Activated CD4-positive, alpha-beta memory T cell treated with anti-CD3 and anti-CD28 coated beads for 36 hours (primary cell): ENCODE measurements at places on chromosomes 13 and 19. TPM values are rescaled to one million over a fixed set of nuclear protein-coding genes. Genes with fewer than 3 reads are reported as not detected.
A peak's percentile ranks its signal among the peaks of the same experiment; 100 is the strongest.

Gene RNASEH2A
- total RNA-seq, result 61.9 TPM

Gene NACC1
- total RNA-seq, result 89.8 TPM

Gene RHPN2
- total RNA-seq, result 1.7 TPM

Gene GNA15
- total RNA-seq, result 78.4 TPM

Gene FXYD3
- not detected for total RNA-seq

Gene NLRP7
- total RNA-seq, result not detected

Gene PLEKHF1
- 24.3 TPM for total RNA-seq

GRCh38 chr19:56252699-56253422, 19.7 kb upstream of the EDDM13 start:
- DNase-seq, result peak; percentile 83

DNA sequence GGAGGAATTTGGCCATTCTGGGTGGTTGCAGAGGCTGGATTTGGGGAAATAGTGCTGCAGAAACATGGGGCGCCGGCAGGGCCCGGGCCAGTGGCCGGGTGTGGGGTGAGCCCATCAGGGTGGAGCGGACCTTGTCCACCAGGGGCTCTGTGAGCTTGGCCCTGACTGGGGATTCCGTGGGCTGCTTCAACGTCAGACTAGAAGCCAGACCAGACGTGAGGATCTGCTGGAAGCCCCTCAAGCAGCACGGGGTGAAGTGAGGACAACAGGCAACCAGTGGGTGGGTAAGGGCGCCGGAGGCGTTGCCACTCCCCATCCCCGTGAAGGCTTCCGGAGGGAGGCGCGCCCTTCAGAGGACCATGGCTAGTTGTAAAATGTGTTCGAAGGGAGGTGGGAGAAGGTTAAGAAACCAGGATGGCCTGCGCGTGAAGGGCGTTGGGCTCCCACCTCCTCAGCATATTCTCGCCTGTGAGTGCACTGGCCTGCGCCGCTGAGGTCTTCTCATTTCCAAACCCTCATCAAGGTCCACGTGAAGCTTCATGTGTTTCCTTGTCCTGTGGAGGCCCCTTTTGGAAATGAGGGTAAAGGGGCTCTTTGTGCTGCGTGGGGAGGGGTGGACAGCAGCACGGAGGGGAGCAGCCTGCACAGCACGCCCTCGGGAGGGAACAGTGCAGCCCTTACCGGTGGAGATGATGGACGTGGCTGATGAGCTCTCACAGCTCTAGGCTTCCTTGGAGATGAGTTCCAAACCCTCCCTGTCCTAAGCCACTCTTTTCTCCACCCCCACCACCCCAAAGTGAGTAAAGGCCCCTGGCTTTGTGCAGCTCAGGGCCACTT, 8.3 kb downstream of the TEX29 start:
- DNase-seq, result no peak

- DNase-seq, result no peak
Measured at GRCh38 chr13:38395497-38395788, 45.8 kb downstream of the UFM1 start.

GRCh38 chr13:107231944-107232343, 664.0 kb upstream of the ARGLU1 start:
- no peak for DNase-seq

DNA sequence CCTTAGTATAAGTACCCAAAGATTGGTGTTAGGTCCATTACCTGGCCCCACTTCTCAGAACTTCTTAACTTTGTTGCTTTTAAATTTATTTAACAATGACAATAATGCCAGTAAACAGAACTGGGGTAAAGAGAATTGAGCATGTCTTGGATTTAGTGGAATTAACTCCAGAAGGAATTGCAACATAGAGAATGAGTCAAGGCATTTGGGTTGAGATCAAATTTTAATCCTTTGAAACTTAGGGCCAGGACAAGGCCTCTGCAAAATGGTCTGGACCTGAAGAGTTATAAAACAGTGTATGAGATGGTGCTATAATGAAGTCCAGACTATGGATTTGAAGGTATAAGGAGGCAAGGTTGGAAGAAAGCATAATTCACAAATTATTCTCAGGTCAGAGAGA, 1030.4 kb downstream of the SLITRK5 start:
- DNase-seq, result no peak

DNA sequence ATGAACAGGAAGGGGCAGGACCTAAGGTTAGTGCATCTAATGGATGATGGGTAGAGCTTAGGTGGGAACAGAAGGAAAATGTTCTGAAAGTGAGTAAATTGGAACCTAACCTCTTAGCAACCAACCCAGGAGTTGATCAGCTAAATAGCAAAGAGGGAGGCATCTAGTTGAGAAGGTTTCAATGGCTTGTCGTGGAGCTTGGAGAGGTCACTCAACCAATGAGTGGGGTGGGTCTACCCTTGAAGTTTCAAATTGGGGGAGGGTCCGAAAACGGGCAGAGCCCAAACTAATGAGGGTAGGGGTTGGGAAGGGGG, 5.7 kb upstream of the SHKBP1 start:
- no peak for DNase-seq

- DNase-seq, result no peak
Measured at GRCh38 chr13:25770601-25771000, 281.2 kb downstream of the SHISA2 start.

DNA sequence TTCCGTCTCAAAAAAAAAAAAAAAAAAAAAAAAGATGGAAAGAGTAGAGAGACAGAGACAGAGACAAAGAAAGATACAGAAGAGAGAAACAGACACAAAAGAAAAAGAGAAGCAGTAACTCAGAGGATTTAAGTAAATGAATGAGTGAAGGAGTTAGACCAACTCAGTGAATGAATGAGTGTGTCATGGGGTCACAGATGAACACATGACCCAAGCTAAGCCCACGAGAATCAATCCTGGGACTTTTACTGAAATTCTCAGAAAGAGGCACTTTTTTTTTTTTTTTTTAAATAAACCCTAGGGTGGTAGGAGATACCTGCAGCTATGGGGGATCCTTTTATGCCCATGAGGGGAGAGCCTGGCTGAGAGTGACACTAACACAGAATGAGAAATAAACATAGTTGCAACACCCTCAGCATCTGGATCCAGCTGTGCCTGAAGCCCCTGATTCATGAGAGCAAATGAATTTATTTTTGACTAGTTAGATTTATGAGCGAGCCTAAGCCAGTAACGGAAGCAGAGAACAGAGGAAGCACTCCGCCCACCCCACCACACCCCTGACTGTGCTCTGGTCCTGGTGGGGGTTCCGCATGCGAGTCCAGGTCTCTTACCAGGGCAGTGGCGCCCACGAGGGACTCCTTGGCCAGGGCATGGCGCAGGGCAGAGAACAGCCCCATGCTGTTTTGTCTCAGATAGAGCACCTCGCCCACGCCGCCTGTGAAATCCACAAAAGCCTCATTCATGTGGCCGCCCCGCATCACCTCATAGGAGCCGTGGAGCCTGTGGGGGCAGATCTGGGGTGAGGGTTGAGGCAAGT, 4.6 kb downstream of the CAPN12 start:
- peak; percentile 50 for DNase-seq

DNA sequence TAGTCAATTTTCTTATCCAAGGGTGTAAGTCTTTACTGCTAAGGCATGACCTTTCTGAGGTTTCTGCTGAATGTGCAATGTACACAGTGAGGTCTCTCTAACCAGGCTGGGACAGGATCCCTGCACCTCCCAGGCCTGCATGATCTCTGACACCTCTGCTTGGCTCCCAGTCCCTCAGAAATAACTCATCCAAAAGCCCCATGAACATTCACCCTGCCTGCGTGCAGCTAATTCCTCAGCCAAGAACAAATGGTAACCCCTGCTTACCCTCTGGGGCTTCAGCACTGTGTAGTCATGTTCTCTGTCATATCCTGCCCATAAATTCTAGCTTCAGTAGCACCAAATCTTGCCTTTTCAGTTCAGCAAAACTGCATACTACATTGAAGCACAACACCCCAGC, 1146.3 kb upstream of the MIR17HG start:
- no peak for DNase-seq

DNA sequence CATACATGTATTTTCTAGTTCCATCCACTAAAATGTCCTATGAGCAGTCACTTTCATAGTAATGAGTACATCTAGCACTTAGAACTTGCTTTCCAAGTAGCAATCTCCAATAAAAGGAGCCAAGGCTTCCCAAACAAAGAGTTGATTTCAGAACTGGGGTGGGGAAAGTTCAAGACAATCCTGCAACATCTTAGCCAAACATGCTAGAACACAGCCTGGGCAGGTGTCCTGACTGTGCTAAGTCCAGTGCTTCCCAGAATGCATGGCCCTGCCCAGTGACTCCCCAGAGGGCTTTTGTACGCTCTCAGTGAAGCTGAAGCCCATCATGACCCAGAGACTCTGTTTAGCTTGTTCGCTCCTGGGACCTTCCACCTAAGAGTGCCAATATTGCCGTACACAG, 106.7 kb upstream of the UBAC2 start:
- no peak for DNase-seq

GRCh38 chr13:28181413-28181812, 43.1 kb downstream of the PAN3 start:
- no peak for DNase-seq

DNA sequence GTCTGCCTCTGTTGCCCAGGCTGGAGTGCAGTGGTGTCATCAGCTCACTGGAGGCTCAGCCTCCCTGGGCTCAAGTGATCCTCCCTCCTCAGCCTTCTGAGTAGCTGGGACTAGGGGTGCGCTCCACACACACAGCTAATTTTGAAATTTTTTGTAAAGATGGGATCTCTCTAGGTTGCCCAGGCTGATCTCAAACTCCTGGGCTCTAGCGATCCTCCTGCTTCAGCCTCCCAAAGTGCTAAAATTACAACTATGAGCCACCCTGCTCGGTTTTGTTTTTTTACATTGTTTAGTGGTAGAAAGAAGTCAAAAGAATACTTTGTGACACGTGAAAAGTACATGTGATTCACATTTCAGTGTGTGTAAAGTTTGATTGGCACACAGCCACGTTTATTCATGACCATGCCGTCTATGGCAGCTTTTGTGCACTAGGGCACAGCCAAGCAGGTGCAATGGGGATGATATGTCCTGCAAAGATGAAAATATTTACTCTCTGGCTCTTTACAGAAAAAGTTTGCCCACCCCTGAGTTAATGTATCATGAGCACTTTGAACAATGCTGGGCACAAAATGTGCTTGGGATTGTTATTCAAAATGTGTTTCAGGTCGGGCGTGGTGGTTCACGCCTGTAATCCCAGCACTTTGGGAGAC, 16.2 kb upstream of the NFIC start:
- DNase-seq, result no peak

- DNase-seq, result no peak
Measured at GRCh38 chr19:28289295-28290063, 923.5 kb downstream of the UQCRFS1 start.

GRCh38 chr19:7932276-7932929, 6.5 kb upstream of the CTXN1 start:
- DNase-seq, result no peak

DNA sequence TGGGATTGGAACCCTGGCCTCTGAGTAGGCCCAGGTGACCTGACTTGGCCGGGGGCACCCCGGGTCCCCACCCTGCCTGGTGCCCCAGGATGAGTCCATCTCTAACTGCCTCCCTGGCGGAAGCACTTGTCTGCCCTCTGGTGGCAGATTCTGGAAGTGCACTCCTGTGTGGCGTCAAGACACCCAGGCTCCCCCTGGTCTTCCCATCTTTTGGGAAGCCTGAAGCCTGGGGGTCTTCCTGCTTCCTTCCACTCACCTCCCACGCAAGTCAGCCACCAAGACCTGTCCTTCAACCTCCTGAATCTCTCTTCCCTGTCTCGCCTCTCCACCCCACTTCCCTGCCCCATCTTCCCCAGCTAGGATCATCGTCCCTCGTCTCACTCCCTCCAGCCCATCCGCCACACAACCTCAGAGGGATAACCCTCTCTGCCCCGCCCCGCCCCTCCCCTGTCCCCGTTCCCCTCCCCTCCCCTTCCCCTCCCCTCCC, 7.4 kb downstream of the RABAC1 start:
- peak; percentile 91 for DNase-seq
